Smooth muscle cell of the coronary artery (primary cell): ENCODE measurements at places on chromosomes 2 and 18. TPM values are rescaled to one million over a fixed set of nuclear protein-coding genes. Genes with fewer than 3 reads are reported as not detected.

The AQP4 gene
- not detected in 2 replicates for total RNA-seq

The MOCOS gene
- 0.68 and 4.7 TPM in 2 replicates for total RNA-seq

The ARMC9 gene
- 93.4 and 147 TPM in 2 replicates for total RNA-seq

The CRYGD gene
- not detected in 2 replicates for total RNA-seq

The CPO gene
- 0.47 TPM in 1 of 2 replicates, not detected in the other for total RNA-seq

The IL1B gene
- 0.82 and 60.4 TPM in 2 replicates for total RNA-seq

The IL36G gene
- total RNA-seq = not detected in 2 replicates

The LCT gene
- total RNA-seq = under 0.01 TPM in 1 of 2 replicates, not detected in the other

The AP1S3 gene
- 1.6 and 9.6 TPM in 2 replicates for total RNA-seq

The UGT1A3 gene
- total RNA-seq = not detected in 2 replicates

The UGT1A5 gene
- not detected in 2 replicates for total RNA-seq

The LINC00305 gene
- not detected in 2 replicates for total RNA-seq

The FAM124B gene
- 0.08 and 0.12 TPM in 2 replicates for total RNA-seq

The GYPC gene
- total RNA-seq = 62.5 and 189 TPM in 2 replicates

The ALPG gene
- total RNA-seq = not detected in 2 replicates

The KRTCAP3 gene
- not detected in 2 replicates for total RNA-seq

The NAT8 gene
- total RNA-seq = not detected in 2 replicates
